ENCODE measurements at places on chromosomes 12 and 14. TPM values are rescaled to one million over a fixed set of nuclear protein-coding genes. Genes with fewer than 3 reads are reported as not detected.

Gene LYZ
- 16.4 TPM for total RNA-seq

Gene CPM
- total RNA-seq = 1.6 TPM

Gene TAS2R50
- 1.4 TPM for total RNA-seq

DNA sequence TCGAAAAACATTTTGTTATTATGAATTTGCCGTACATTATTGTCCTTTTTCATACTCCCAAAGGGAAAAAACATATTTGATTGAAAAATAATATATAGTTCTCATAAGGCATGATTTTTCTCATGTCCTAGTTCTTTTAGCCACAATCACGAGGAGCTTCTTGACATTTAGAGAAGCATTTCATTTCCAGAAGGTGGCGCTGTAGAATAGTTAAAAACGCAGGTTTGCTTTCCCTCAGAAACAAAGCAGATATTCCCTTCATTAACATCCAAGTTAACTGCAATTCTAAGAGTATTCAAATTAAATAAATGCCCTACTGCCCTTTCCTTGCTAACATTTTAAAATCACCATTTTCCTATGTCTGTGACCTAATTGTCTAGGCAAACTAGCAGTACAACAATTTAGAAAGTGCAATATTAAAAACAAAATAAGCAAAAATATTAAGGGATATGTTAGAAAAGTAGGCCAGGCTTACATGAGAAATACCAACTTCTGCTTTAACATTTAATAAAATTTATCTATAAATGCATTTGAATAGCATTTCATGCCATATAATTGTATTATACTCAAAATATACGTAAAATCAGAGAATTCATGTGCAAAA is 10.9 kb upstream of the PIK3C2G start:
- no peaks in the 10 kb centered on the region for H3K4me1 ChIP-seq
- no peaks in the 10 kb centered on the region for H3K27me3 ChIP-seq
- DNase-seq = no peak

GRCh38 chr12:5768581-5769196 is 176.4 kb downstream of the ANO2 start:
- no peaks in the 10 kb centered on the region for H3K36me3 ChIP-seq
- no peaks in the 10 kb centered on the region for H3K4me1 ChIP-seq
- H3K4me3 ChIP-seq = no peak overlapping the region
- no peak for DNase-seq

GRCh38 chr12:57090924-57091637 is 2.2 kb downstream of the NAB2 start:
- H3K4me1 ChIP-seq = peaks cover 47% of the 10 kb centered on the region
- peak overlapping the region; percentile 51 for H3K27ac ChIP-seq
- H3K4me3 ChIP-seq = peak overlapping the region; percentile 96
- H3K36me3 ChIP-seq = peaks cover 14% of the 10 kb centered on the region
- DNase-seq = no peak

DNA sequence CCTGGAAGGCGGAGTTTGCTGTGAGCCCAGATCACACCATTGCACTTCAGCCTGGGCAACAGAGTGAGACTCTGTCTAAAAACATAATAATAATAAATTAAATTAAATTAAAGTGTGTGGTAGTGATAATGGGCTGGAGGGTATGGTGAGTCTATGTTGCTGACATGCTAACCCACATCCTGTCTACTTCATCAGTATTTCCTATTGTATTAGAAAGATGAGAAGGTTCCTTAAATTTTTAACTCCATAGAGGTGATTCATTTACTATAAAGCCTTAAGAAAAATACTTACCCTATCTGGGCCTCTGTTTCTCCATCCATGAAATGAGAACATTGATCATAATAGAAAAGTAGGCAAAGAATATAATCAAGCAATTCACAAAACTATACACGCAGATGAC is 280.5 kb downstream of the FBXL14 start:
- H3K27me3 ChIP-seq = no peaks in the 10 kb centered on the region
- H3K4me1 ChIP-seq = no peaks in the 10 kb centered on the region
- H3K27ac ChIP-seq = no peak overlapping the region
- DNase-seq = no peak

GRCh38 chr14:69573831-69574262 is 824 bp downstream of the CCDC177 start:
- H3K36me3 ChIP-seq = no peaks in the 10 kb centered on the region
- H3K4me3 ChIP-seq = peak overlapping the region; percentile 25
- DNase-seq = no peak
- peaks cover 8% of the 10 kb centered on the region for H3K4me1 ChIP-seq
- H3K27ac ChIP-seq = no peak overlapping the region

DNA sequence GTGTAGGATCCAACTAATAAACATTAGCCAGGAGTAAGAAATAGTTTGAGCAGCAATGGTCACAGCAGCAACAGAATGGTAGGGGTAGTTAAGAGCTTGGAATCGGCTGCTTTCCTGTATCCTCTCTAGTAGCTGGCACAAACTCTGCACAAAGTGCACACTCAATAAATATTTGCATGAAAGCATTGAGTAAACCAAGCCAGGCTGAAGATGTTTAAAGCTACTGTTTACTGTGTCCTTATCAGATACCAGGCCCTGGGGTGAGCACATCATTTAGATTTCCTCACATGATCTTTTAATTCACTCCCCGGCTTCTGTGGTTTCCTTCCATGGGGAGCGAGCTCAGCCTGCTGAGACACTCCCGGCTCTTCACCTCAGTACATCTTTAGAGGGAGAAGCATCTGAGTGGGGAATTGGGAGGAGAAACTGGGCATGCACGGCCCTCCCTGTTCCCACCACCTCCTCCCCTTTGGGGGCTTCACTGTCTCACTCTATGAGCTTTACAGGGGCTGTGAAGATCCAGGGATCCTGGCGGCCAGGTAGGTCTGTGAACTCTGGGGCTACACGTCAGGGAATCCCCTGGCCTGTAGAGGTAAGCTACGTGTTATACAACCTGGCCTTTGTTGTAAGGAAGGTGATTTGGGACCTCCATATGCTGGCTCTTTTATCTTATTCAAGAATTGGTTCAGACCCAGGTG is 107.2 kb upstream of the VASH1 start:
- no peak overlapping the region for H3K27ac ChIP-seq
- peaks cover 4% of the 10 kb centered on the region for H3K27me3 ChIP-seq
- H3K36me3 ChIP-seq = no peaks in the 10 kb centered on the region

- peaks cover 18% of the 10 kb centered on the region for H3K36me3 ChIP-seq
- no peak overlapping the region for H3K27ac ChIP-seq
- no peak for DNase-seq
- peak overlapping the region; percentile 31 for H3K4me3 ChIP-seq
Observed at GRCh38 chr14:31024010-31024480, 1.4 kb upstream of the AP4S1 start.

DNA sequence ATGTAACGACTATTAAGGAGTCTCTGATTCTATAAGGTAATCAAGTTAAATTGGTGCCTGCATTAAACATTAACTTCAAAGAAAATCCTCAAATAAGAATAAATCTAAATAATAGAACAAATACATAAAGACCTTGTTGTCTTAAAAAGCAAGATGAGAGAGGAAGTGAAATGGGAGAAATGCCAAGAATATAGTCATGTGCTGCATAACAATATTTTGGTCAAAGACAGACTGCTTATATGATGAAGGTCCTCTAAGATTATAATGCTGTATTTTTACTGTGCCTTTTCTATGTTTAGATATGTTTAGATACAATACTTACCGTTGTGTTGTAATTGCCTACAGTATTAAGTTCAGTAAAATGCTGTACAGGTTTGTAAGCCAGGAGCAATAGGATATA is 213.6 kb downstream of the C12orf42 start:
- H3K27me3 ChIP-seq = peaks cover 2% of the 10 kb centered on the region
- no peaks in the 10 kb centered on the region for H3K36me3 ChIP-seq
- H3K27ac ChIP-seq = no peak overlapping the region
- DNase-seq = no peak

DNA sequence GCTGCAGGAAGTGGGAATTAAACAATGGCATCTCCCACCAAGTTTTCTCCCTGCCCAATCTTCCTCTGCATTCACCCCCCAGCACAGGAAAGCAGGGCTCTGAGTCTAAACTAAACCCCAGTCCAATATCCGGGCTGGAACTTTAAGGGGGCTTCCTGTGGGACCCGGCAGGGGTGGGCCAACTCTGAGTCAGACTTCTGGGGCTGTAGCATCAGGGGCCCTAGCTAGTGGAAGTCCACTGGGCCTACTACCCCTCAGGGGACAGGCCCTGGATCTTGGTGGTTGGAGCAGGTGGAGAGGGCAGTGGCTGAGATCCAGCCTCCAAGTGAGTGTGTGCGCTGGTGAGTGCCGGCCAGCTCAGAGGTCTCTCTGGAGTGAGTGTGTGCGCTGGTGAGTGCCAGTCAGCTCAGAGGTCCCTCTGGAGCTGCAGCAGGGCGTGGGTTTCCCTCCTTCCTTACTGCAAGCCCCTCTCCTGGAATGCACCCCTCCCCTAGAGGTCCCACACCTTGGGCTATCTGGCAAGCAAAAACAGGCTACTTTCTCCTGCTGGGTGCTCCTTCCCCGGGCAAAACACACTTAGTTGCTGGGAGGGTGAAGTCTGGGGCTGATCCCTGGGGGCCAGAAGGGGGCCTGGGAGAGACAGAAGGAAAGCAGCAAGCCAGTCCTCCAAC is 5.6 kb upstream of the LHX5 start:
- H3K27ac ChIP-seq = no peak overlapping the region
- peaks cover 82% of the 10 kb centered on the region for H3K27me3 ChIP-seq
- no peak for DNase-seq

Measured in activated naive CD8-positive, alpha-beta T cell treated with anti-CD3 and anti-CD28 coated beads, Interleukin-2, amount 10 ng/mL, durations not matched to agents 7 days and 5 days (primary cell).